Ecto neural progenitor cell (in vitro differentiated cells): ENCODE measurements at places on chromosomes 7 and 10.

- DNase-seq, result no peak
Measured at GRCh38 chr7:157418204-157419034, 81.6 kb downstream of the DNAJB6 start.

DNA sequence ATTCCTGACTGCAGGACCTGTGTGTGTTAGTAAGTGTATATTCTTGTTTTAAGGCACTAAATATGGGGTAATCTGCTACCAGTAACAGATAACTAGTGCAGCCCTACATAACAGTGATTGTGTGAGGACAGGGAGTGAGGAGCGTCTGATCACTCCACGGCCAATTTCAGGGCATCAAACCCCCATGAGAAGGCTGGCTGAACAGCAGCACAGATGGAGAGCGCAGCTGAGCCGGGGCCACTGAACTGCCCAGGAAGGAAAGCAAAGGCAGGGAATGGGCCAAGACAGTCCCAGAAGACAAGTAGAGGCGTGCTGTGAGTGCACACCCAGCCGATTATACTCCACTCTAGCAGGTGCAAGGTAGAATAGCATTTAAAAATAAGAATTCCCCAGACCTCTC, 157.1 kb upstream of the CHST15 start:
- no peak for DNase-seq

DNA sequence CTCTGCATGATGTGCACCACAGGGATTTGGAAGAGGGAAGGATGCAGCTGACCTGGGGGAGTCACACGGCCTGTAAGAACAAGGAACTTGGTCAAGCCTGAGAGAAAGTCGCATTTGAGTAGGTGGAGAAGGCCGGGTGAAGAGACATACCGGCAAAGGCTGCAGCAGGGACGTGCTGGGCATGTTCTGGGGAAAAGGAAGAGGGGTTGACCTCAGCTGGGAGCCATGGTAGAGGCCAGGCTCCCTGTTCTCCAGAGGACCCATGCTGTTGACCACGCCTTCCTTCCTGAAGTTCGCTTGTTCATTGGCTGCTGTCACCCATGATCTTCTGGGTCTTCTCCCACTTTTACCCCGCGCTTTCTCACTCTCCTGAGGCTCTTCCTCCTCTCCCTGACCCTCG, 84.5 kb downstream of the HTR5A start:
- no peak for DNase-seq

GRCh38 chr7:142384493-142384922, 126.7 kb upstream of the PRSS58 start:
- DNase-seq, result no peak

DNA sequence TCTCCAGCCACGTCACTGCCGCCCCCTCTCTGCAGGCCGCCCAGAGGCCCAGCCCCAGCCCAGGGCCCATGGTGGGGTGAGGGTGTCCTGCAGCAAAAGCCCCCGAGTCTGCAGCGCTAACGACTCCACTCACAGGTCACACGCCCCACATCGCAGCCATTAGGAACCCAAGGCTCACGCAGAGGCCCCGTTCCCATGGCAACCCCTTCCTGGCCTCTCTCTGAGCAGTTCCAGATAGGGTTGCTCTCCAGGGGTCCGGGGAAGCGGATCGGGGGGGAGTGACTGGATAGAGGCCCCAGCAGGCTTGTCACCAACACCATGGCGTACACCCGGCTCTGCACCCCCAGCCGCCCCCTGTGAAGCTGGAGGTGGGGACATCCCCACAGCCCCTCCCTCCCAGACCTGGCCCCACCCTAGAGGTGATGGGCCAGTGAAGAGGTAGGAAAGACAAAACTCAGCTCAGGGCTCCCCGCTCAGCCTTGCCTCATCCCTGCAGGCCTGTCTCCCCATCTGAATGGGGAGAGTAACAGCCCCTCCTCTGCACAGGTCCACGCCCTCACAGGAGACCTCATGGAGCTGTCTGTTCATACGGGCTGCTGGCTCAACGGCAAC, 41.2 kb downstream of the TNRC18 start:
- DNase-seq, result peak; percentile 79

- no peak for DNase-seq
Measured at GRCh38 chr7:2959828-2960599, 83.7 kb downstream of the CARD11 start.

DNA sequence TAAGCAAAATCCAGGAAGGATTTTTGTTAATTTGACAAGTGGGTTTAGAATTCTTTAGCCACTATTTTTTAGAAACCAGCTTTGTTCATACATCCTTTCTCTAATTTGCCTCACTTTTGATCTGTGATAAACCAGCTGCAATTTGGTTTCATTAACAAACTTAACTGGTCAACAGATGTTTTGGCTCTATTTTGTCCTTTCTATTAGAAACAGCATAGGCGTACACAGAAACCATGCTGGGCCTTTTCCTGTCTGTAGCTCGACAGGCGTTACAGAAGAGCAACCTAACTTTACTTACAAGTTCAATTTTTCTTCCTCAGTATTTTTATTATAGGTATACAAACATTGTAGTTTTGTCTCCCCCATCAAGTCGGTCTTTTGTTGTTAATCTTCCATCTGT, 28.2 kb downstream of the KAT6B start:
- no peak for DNase-seq

GRCh38 chr10:128047351-128047750, 78.9 kb downstream of the MKI67 start:
- peak; percentile 81 for DNase-seq

DNA sequence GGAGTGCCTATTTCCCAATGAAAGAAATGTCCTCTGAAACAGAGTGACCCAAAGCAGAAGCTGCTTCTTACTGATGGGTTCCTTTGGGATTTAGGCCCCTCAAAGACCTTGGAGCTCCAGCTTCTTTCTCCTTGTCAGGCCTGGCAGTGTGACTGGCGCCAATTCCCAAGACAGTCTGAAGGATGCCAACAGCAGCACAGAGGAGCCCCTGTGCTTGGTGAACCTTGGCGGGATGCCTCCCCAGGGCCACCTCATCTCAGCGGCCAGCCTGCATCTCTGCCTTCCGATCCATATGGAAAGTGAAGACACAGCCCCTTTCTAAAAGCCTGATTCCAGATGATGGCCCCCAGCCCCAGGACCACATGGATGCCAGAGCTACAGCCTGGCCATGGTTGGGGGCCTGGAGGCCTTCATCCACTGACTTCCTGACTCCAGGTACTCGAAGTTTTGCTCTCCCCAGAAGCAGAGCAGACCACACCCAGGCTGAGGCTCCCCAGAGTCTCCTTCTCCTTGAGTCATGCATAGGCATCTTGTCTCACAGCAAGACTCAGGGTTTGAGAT, 45.4 kb downstream of the FBXW4 start:
- DNase-seq, result no peak

DNA sequence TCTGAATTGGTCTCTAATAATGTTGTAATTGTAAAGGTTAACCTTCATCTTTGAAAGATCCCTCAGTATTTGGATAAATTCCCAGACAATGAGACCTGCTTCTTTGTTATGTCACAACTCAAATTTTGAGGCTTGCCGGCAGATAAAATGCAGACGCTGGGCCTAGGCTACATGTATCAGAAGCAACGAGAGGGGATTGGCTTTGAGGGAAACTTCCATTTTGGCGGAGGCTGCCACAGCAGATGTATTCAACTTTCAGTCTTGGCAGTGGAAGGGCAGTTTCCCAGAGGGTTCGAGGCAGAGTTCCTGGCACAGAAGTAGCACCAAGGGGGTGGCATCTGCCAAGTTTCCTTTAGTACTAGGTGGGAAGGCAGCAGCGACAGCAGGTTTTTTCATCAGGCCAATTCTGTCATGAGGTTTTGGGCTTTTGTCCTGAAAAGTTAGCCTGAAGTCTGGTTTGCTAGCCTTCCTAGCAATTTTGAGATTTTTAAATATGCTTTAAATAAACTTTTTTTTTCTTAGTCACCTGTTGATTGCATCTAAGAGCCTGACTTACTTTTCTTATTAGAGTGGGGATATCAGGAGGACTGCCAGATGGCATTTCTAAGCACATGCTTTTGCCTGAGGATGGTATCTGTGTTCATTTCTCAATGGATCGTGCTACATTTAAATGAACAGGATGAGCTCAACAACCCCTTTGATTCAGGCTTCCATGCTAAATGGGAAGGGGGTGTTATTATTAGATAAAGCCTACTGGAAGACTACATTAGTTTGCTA, 89.5 kb upstream of the FAM3C start:
- DNase-seq, result no peak

DNA sequence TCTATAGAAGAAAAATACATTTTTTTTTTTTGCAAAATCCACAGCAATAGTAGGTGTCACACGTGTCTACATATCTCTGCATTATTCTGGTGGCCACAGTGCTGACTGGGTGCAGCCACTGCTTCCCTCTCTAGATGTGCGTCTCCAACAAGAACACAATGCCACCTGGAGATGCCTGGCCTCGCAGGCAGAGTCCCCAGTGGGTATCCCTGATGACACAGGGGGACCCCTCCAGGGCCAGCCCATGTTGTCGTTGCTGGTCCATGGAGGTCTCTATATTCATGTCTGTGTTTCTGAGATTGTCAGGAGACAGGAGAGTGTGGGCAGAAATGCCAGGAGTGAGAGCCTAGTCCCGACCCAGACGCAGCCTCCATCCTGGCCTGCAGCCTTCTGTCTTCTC, 345.9 kb upstream of the SHH start:
- DNase-seq, result no peak
